ENCODE measurements at places on chromosomes 1 and 21.

DNA sequence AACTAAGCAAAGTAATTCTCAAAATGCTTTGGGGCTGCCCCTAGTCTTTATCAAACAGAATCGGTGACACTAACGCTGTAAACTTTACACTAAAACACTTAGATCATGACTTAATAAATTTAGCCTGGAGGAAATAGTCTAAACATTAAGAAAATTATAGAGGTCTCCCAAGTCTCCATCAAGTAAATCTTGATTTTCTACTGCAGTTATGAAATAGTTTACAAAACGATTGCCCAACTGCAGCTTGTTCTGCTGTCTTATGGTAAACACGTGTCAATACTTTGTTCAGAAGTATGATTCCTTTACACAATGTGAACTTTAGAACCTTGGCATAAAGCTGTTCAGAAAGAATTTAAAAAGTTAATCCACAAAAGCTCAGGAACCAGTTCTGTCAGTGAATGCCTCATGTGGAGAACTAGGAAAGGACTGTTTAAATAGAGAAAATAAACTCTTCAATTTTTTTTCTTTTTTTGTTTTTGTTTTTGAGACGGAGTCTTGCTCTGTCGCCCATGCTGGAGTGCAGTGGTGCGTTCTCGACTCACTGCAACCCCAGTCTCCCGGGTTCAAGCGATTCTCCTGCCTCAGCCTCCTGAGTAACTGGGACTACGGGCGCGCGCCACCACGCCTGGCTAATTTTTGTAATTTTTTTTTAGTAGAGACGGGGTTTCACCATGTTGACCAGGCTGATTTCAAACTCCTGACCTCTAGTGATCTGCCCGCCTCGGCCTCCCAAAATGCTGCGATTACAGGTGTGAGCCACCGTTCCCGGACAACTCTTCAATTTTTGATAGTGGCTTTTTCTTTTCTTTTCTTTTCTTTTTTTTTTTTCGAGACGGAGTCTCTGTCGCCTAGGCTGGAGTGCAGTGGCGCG is 1.6 kb downstream of the DDI2 start:
- no peaks in the 10 kb centered on the region for H3K36me3 ChIP-seq
- H3K27me3 ChIP-seq: no peaks in the 10 kb centered on the region
- no peak overlapping the region for H3K27ac ChIP-seq
- peak overlapping the region; percentile 44 for H3K4me3 ChIP-seq
- H3K4me1 ChIP-seq: peaks cover 6% of the 10 kb centered on the region
- no peak for DNase-seq

GRCh38 chr1:182595641-182596240 is 6.7 kb upstream of the RNASEL start:
- H3K4me3 ChIP-seq: no peak overlapping the region
- DNase-seq: peak; percentile 79
- H3K4me1 ChIP-seq: no peaks in the 10 kb centered on the region
- no peaks in the 10 kb centered on the region for H3K27me3 ChIP-seq
- no peak overlapping the region for H3K27ac ChIP-seq
- H3K36me3 ChIP-seq: peaks cover 11% of the 10 kb centered on the region

DNA sequence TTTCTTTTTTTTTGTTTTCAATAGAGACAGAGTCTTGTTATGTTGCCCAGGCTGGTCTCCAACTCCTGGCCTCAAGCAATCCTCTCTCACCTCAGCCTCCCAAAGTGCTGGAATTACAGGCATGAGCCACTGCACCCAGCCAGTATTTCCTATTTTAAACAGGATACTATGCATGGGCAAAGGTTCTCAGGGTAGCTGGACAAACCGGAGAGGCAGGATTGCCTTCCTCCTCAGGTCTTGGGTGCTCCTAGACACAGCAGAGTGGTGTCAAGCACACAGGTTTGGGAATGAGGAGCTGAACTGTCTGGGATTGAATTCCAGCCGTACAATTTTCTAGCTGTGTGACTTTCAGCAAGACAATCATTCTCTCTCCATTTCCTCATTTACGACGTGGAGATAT is 22.9 kb upstream of the HNRNPU start:
- no peak overlapping the region for H3K27ac ChIP-seq
- no peaks in the 10 kb centered on the region for H3K36me3 ChIP-seq
- H3K4me3 ChIP-seq: no peak overlapping the region
- H3K27me3 ChIP-seq: no peaks in the 10 kb centered on the region

DNA sequence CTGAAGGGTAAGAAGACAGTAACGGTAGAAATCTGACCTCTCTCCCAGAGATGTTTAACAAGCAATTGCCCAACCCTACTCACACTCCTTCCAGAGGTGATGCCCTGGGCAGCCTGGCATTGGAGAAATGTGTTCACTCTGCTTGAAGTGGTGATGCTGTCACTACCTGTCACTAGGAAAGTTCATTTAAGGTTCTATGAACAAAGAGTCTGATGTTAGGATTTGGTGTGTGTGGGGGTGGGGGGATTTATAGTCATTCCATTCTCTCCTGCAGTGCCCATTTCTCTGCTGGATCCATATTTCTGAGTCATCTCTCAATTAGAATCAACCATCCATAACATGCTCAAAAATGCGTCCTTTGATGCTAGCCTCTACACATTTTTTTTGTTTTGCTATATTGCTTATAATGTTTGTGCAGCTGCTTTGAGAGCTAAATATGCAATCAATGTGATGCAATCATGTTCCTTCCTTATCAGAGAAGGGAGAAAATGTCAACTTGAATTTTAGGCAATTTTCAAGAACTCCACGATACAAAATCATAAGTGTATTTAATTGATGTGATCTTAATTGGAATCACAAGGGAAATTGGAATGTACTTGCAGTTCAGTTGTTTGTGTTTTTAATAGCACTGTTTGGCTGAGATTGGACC is 173.9 kb downstream of the DUSP10 start:
- no peak for DNase-seq
- no peaks in the 10 kb centered on the region for H3K4me1 ChIP-seq
- no peaks in the 10 kb centered on the region for H3K27me3 ChIP-seq
- no peak overlapping the region for H3K27ac ChIP-seq

- no peak for DNase-seq
- no peak overlapping the region for H3K27ac ChIP-seq
- H3K36me3 ChIP-seq: no peaks in the 10 kb centered on the region
- no peak overlapping the region for H3K4me3 ChIP-seq
- H3K4me1 ChIP-seq: no peaks in the 10 kb centered on the region
These were observed 14.7 kb downstream of the ZNF648 start for GRCh38 chr1:182046763-182047162.

DNA sequence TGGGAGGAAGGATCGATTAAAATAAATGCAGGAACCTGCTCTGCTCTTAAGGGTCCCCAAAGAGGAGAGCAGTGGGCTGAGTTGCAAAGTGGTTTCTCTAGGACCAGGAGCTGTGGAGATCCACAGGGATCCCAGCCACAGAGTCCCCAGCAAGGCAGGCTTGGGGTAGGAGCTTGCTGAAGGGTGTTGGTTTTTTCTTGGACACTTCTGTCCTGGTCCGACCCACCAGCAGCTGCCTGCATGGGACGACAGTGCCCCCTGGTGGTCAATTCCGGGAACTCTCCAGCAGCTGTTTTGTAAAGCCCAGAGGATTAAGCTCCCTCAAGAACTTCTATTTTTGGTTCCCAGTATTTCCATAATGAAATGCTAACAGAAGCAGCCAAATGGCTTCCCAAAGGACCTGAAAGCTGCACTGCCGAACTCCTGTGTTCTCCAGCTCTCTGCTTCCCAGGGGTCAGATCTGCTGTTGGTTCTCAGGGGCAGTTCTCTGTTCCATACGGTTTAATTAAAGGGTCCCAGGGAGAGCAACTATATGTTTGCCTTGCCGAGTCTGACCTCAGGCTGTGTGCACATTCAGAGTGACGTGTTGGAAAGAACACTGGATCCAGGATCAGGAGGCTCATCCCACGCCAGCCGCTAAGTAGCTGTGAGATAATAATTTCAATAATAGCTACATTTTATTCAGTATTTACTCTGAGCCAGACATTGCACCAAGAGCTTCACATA is 23.2 kb downstream of the NENF start:
- peak; percentile 82 for DNase-seq
- no peak overlapping the region for H3K4me3 ChIP-seq
- H3K27ac ChIP-seq: no peak overlapping the region
- H3K36me3 ChIP-seq: no peaks in the 10 kb centered on the region

GRCh38 chr21:29386803-29387202 is 88.1 kb downstream of the BACH1 start:
- H3K36me3 ChIP-seq: no peaks in the 10 kb centered on the region
- H3K4me1 ChIP-seq: no peaks in the 10 kb centered on the region
- no peak for DNase-seq
- H3K27ac ChIP-seq: no peak overlapping the region
- H3K27me3 ChIP-seq: no peaks in the 10 kb centered on the region
- no peak overlapping the region for H3K4me3 ChIP-seq

DNA sequence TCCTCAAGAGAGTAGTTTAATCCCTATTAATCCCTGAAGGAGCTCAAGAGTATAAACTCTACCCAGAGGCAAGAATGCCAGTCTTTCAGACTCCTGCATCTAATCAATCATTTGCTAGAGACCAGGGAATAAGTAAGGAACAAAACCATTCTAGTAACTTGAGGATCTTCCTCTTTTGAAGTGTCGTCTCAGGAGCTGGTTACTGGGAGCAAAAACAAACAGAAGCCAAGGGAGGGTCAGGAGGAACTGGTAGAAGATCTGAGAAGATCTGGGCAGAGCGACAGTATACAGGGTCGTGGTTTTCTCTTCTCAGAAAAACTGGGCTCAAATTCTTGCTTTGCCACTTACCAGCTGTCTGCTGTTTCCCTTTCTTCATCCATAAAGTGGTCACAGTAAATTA is 69.3 kb downstream of the RPS6KA1 start:
- DNase-seq: no peak
- H3K4me3 ChIP-seq: no peak overlapping the region
- no peaks in the 10 kb centered on the region for H3K27me3 ChIP-seq
- no peak overlapping the region for H3K27ac ChIP-seq
- H3K36me3 ChIP-seq: no peaks in the 10 kb centered on the region
- H3K4me1 ChIP-seq: peaks cover 4% of the 10 kb centered on the region

DNA sequence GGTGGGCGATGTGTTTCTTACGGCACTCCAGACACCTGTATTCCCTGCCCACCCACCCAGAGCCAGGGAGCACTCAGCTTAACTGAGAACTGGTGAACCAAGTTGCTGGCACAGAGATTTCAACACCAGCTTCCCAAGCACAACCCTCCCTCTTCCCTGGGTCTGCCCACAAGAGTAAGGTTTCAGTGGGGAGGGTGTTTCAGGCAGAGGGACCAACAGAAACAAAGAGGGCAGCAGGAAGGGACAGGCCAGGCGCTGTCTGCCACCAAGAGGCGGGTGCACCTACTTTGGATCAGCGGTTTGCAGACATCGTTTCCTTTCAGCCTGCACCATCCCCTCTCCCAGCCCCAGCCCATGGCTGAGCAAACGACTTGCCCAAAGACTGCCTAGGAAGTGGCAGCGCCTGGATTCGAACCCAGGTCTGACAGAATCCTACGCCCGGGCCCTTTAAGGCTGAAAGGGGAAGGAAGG is 21.9 kb upstream of the ALDH4A1 start:
- DNase-seq: no peak
- H3K36me3 ChIP-seq: no peaks in the 10 kb centered on the region
- H3K27me3 ChIP-seq: no peaks in the 10 kb centered on the region

DNA sequence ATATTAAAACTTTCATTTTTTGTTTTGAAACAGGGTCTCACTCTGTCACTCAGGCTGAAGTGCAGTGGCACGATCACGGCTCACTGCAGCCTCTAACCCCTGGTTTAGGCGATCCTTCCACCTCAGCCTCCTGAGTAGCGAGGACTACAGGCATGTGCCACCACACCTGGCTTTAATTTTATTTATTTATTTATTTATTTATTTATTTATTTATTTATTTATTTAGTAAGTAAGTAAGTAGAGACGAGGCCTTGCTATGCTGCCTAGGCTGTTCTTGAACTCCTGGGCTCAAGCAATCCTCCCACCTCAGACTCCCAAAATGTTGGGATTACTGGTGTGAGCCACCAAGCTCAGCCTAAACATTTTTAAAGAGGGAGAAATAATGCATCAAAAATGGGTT is 1.2 kb upstream of the SETSIP start:
- no peak for DNase-seq
- no peak overlapping the region for H3K27ac ChIP-seq
- H3K36me3 ChIP-seq: no peaks in the 10 kb centered on the region
- no peaks in the 10 kb centered on the region for H3K4me1 ChIP-seq
- no peaks in the 10 kb centered on the region for H3K27me3 ChIP-seq

- no peaks in the 10 kb centered on the region for H3K27me3 ChIP-seq
- no peak overlapping the region for H3K4me3 ChIP-seq
- H3K27ac ChIP-seq: no peak overlapping the region
- no peaks in the 10 kb centered on the region for H3K36me3 ChIP-seq
- no peaks in the 10 kb centered on the region for H3K4me1 ChIP-seq
- DNase-seq: no peak
These were observed 155.4 kb upstream of the KCND3 start for GRCh38 chr1:112144733-112145426.

GRCh38 chr21:41750051-41750450 is 16.8 kb downstream of the RIPK4 start:
- no peak for DNase-seq
- H3K27me3 ChIP-seq: no peaks in the 10 kb centered on the region
- no peaks in the 10 kb centered on the region for H3K36me3 ChIP-seq
- peaks cover 13% of the 10 kb centered on the region for H3K4me1 ChIP-seq
- H3K4me3 ChIP-seq: no peak overlapping the region

GRCh38 chr1:180277476-180278193 is 47.6 kb downstream of the LHX4 start:
- no peaks in the 10 kb centered on the region for H3K36me3 ChIP-seq
- no peak for DNase-seq
- H3K27me3 ChIP-seq: no peaks in the 10 kb centered on the region
- no peak overlapping the region for H3K4me3 ChIP-seq
